NCI-H510A (cell line): ENCODE measurements at places on chromosomes 5 and 9.

GRCh38 chr9:136681945-136682699 is 5.1 kb downstream of the AGPAT2 start:
- no peak for DNase-seq

DNA sequence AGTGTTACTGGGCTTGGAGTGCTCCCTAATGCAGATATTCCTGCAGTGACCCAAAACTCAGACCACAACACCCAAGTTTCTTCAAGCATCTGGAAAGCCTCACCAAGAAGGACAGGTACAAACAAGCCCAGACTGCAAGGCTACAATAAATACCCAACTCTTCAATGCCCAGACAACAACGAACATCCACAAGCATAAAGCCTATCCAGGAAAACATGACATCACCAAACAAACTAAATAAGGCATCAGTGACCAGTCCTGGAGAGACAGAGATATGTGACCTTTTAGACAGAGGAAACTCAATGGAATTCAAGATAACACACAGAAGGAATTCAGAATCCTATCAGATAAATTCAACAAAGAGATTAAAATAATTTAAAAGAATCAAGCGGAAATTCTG is 605.6 kb downstream of the PDE4D start:
- DNase-seq = no peak

DNA sequence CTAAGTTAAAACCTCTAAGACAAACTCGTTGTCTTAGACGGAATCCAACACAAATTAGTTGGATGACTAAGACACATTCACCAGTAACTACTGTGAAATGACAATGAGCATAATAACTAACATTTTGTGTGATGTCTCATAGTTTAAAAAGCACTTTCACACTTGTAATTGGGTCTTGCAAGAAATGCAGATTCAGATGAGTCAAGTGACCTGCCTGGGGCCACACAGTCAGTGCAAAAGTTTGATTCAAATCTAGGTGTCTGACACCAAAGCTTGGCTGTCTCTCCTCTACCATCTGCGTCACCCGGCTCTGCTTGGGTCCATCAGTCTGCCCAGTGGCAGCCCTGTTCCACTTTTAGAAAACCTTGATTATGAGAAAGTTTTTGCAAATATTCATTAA is 143.7 kb downstream of the TTLL11 start:
- DNase-seq = no peak

GRCh38 chr5:68126886-68127285 is 88.7 kb upstream of the PIK3R1 start:
- DNase-seq = no peak

GRCh38 chr5:165757791-165758190 is 2252.4 kb downstream of the MAT2B start:
- DNase-seq = no peak

DNA sequence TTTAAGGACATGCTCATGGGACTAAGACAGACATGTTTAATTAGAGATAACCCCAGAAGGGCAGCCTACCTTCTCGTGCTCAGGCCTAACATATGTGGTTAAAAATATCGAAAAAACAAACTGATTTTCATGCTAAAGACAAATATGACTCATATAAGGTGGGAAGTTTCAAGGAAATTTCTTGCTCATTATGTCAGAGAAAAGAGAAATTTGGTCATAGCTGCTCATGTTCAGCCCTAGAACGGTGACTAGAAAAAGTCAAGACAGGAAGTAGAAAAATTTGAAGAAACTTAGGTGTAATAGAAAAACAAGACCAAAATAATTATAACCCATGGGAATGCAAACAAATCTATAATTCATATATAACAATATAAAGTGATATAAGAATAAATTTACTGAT is 120.6 kb downstream of the PRDM9 start:
- no peak for DNase-seq

- no peak for DNase-seq
Measured at GRCh38 chr5:78626009-78626571, 22.5 kb downstream of the LHFPL2 start.

DNA sequence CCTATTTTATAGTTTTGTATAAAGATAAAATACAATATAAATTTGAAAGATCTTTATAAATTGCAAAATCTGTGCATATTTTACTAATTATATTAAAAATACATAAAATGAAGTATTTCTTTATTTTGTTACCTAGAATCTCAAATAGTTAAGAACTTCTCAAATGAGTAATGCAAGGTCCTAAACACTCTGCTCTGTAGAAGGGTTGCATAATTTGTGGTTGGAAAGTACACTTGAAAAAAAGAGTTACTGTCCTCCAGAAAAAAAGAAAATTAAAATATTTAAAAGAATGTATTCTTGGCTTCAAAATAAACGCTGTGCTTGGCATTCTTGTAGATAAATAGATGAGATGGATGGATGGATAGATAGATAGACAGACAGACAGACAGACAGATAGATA is 428.8 kb upstream of the CDH6 start:
- DNase-seq = no peak

- DNase-seq = no peak
Measured at GRCh38 chr5:159629158-159629557, 287.1 kb upstream of the ADRA1B start.

DNA sequence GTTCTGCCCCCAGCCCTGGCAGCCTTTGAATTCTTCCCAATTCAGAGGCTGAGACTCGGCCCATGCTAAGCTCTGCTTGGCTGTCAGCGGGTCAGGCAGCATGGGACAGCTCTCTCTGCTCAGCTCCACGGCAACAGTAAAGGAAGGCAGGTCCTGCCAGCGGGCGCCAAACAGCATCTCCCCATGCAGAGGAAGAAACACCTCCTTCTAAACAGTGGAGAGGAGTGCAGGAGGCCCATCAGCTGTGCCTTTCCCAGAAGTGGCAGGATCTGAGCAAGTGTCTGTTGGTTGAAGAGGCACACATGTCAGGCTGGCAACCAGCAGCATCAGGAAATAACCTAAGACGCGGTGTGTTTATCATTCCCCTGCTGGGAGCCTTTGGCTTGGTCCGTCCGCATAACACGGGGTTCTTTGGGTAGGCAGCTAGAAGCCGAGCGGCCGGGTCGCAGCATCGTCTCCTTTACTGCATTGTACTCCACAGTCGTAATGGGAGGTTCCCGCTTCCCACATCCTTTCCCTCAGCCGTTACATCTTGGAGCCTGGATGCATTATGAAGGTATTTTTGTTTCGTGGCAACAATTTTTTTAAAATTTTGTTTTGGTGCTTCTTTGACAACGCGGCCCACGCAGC is 42.7 kb upstream of the NCS1 start:
- DNase-seq = no peak

GRCh38 chr5:59615272-59615671 is 278.3 kb downstream of the PDE4D start:
- no peak for DNase-seq

GRCh38 chr5:91456928-91457680 is 74.0 kb upstream of the ARRDC3 start:
- no peak for DNase-seq

DNA sequence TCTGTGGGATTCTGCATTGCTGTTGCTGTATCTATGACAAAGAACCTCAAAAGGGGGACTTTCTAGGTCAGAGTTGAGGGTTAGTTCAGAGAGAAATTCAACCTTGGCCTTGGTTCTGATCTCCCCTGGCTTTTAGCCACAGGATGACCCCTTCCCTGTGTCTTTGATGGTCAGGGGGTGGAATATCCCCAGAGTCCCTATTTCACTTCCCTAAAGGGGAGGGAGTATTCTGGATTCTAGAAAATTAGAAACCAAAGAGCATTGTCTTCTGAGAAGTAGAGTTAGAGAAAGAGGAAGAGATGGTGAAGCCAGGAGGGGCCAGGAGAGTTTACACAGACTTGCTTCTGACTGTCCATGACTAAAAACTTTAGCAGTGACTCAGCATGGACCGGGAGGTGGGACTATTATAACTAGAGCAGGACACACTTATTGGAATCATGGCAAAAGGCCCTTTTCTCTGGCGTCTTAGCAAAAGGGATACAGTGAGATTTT is 56.2 kb upstream of the LPAR1 start:
- DNase-seq = no peak
